Fibroblast of skin of back (primary cell): ENCODE measurements at places on chromosomes 7 and 10.

GRCh38 chr7:132102942-132103341 is 473.3 kb downstream of the PLXNA4 start:
- DNase-seq, result no peak

DNA sequence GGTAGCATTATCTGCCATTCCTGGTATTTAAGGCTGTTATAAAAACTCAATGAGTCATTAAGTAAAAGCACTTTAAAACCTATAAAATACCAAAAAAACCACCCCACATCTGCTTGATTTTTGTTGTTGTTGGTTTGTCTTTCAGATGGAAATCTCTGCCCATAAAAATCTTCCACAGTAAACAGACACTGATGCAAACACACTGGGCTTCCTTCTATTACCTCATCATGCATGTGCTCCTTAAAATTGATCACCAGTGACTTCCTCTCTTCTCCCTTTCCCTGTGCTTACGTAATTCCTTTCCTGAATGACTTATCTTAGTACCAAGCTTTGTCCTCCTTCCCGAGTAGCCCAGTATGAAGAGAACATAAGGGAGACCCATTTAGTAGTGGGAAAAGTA is 167.2 kb downstream of the EVX1 start:
- DNase-seq, result no peak

- DNase-seq, result peak; percentile 51
These were observed 74.3 kb upstream of the CSTF2T start for GRCh38 chr10:51773681-51774080.

GRCh38 chr10:74445493-74445892 is 294.5 kb downstream of the ADK start:
- no peak for DNase-seq

GRCh38 chr7:126791306-126791705 is 461.4 kb downstream of the GRM8 start:
- DNase-seq, result peak; percentile 18

DNA sequence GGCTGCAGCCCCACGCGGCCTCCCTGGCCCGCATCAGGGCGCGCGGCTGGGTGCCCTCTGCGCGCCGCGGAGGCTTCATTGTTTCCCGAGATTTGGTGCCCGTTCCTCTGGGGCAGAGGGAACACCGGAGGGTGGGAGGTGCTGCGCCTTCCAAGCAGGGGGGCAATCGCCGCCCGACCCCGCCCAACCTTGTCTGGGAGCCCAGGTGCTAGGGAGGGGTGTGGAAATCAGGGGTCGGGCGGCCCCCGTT is 1.0 kb upstream of the NRP1 start:
- DNase-seq, result no peak

- DNase-seq, result no peak
These were observed 384.7 kb upstream of the HPS1 start for GRCh38 chr10:98831391-98831790.

- no peak for DNase-seq
These were observed 31.5 kb downstream of the BLVRA start for GRCh38 chr7:43790006-43790405.
